RWPE1 (cell line): ENCODE measurements at places on chromosomes 4 and X.

- DNase-seq, result no peak
These were observed 185.8 kb upstream of the C1QTNF7 start for GRCh38 chr4:15242021-15242420.

DNA sequence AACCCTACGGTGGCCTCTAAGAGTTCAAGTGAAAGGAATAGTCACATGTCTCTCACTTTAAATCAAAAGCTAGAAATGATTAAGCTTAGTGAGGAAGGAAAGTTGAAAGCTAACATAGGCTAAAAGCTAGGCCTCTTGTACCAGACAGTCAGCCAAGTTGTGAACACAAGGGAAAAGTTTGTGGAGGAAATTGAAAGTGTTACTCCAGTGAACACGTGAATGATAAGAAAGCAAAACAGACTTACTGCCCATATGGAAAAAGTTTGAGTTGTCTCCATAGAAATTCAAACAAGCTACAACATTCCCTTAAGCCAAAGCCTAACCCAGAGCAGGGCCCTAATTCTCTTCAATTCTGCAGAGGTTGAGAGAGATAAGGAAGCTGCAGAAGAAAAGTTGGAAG, 51.5 kb upstream of the RAB9B start:
- DNase-seq, result no peak

DNA sequence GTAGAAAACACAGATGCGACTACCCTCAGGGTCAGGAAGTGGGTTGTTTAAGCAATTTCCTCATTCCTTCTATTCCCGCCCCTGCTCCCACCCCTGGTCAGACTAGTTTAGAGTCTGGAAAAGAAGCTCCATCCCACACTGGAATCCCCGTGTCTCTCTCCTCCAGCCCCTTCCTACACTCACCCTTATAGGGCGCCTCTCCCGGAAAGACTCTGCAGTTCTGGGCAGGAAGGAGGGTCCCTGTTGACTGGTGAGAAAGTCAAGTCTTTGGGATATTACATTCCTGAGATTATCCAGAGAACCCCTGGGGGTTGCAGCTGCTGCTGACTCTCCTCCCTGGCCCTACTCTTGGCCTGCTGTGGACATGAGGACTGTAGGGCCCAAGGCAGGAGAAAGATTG, 11.9 kb downstream of the STARD8 start:
- DNase-seq, result no peak

- DNase-seq, result no peak
These were observed 26.2 kb upstream of the SLC25A6 start for GRCh38 chrX:1417921-1418771.

GRCh38 chrX:40009462-40009851, 88.3 kb downstream of the BCOR start:
- DNase-seq, result no peak

DNA sequence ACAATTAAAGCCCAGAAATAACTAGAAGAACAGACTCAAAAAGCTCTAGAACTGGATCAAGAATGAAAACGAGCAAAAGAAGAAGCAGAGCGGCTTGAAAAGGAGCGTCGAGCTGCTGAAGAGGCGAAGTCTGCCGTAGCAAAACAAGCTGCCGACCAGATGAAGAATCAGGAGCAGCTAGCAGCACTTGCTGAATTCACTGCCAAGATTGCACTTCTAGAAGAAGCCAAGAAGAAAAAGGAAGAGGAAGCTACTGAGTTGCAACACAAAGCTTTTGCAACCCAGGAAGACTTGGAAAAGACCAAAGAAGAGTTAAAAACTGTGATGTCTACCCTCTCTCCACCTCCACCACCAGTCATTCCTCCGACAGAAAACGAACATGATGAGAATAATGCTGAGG, 56.1 kb upstream of the PPP4R3C start:
- no peak for DNase-seq

DNA sequence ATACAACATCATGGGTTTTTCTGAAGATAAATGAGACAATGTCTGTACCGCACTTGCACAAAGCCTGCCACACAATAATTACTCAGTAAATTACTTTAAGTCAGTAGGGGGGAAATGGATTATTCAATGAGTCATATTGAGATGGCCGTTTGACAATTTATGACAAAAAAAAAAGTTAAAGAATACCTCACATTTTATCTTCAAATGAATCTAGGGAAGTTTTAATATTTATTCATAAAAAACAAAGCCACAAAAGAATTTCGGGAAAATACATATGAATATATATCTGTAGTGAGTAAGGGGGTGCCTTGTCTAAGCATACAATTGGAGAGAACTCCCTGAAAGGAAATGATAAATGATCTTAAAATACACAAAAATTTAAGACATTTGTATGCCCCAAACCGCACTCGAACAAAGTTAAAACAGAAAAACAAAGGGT, 197.0 kb upstream of the SLC7A11 start:
- DNase-seq, result no peak

GRCh38 chr4:2186133-2186864, 55.6 kb downstream of the HAUS3 start:
- peak; percentile 42 for DNase-seq
